ENCODE measurements at places on chromosomes 2 and 18. TPM values are rescaled to one million over a fixed set of nuclear protein-coding genes. Genes with fewer than 3 reads are reported as not detected.
A peak's percentile ranks its signal among the peaks of the same experiment; 100 is the strongest.

- no peak overlapping the region for H3K27ac ChIP-seq
- peak; percentile 45 for DNase-seq
- H3K27me3 ChIP-seq, result peaks cover 19% of the 10 kb centered on the region
- H3K4me3 ChIP-seq, result no peak overlapping the region
Observed at GRCh38 chr2:230956827-230957755, 32.0 kb upstream of the GPR55 start.

GRCh38 chr2:42195559-42195958, 26.4 kb downstream of the EML4 start:
- no peaks in the 10 kb centered on the region for H3K36me3 ChIP-seq
- no peak for DNase-seq
- H3K4me1 ChIP-seq, result peaks cover 50% of the 10 kb centered on the region
- H3K4me3 ChIP-seq, result no peak overlapping the region
- no peak overlapping the region for H3K27ac ChIP-seq
- no peaks in the 10 kb centered on the region for H3K27me3 ChIP-seq

DNA sequence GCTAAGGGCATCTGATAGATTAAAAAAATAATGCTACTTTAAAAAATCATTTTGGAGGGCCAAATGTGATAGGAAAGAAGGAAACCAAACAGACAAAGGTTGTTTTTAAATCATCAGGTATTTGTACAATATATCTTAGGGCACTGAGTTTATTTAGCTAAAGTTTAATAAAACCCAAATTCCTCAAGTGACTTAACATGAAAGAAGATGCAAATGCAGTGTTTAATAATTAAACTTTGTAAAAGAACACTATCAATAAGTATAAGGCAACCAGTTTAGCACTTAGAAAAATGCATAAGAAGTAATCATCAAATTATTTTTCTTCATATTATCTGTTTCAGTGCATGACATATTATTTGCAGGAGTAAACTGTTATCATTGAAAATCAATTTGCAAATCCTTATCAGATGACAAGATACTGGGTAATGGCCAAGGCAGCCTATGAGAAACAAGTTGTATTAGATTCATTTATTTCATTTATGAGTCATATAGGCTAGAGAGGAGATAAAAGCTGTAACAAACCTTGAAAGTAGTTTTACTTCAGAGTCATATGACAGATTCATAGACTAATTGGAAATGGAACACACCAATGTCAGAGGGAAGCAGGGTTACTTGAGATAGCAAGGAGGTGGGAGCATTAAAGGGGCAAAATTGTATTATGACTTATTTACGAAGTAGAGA, 165.5 kb downstream of the GCA start:
- no peaks in the 10 kb centered on the region for H3K27me3 ChIP-seq
- H3K27ac ChIP-seq, result no peak overlapping the region
- DNase-seq, result no peak
- H3K4me1 ChIP-seq, result no peaks in the 10 kb centered on the region
- H3K4me3 ChIP-seq, result no peak overlapping the region
- H3K36me3 ChIP-seq, result no peaks in the 10 kb centered on the region

GRCh38 chr2:32951672-32952071, 4.9 kb downstream of the LTBP1 start:
- no peak overlapping the region for H3K4me3 ChIP-seq
- no peaks in the 10 kb centered on the region for H3K4me1 ChIP-seq
- DNase-seq, result no peak
- no peaks in the 10 kb centered on the region for H3K36me3 ChIP-seq
- no peak overlapping the region for H3K27ac ChIP-seq
- peaks cover 8% of the 10 kb centered on the region for H3K27me3 ChIP-seq

GRCh38 chr18:58324824-58325480, 280.9 kb downstream of the NEDD4L start:
- H3K27me3 ChIP-seq, result no peaks in the 10 kb centered on the region
- no peaks in the 10 kb centered on the region for H3K4me1 ChIP-seq
- H3K4me3 ChIP-seq, result no peak overlapping the region
- no peak for DNase-seq
- no peak overlapping the region for H3K27ac ChIP-seq

GRCh38 chr18:62738639-62739038, 23.3 kb downstream of the PHLPP1 start:
- DNase-seq, result no peak
- no peak overlapping the region for H3K27ac ChIP-seq
- H3K36me3 ChIP-seq, result no peaks in the 10 kb centered on the region
- no peaks in the 10 kb centered on the region for H3K27me3 ChIP-seq
- H3K4me1 ChIP-seq, result no peaks in the 10 kb centered on the region

DNA sequence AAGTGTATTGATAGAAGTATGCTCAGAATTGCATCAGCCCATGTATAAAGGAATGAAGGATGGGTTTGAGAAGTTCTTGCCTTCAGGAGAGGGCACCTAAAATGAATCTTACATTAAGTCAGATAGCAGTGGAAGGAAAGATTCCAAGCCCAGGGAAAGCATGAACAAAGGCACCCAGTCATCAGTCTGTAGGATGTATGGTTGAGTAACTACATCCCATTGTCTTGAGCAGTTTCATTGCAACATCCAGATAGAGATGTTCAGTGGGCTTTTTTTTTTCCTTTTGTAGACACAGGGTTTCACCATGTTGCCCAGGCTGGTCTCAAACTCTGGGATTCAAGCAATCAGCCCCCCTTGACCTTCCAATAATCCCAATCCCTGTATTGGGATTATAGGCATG, 80.7 kb downstream of the ARHGAP28 start:
- no peak overlapping the region for H3K4me3 ChIP-seq
- H3K36me3 ChIP-seq, result no peaks in the 10 kb centered on the region
- no peak overlapping the region for H3K27ac ChIP-seq

TMEM37 gene
- 11.5 TPM for total RNA-seq

PIK3C3 gene
- 64.2 TPM for total RNA-seq

ALKAL2 gene
- 17.5 TPM for total RNA-seq

OR6B2 gene
- not detected for total RNA-seq

LRP1B gene
- total RNA-seq, result 0.28 TPM

Data from lung (tissue), 17 donors.